ENCODE measurements at places on chromosomes 6 and 20. TPM values are rescaled to one million over a fixed set of nuclear protein-coding genes. Genes with fewer than 3 reads are reported as not detected.

PSMB8 gene
- total RNA-seq, result 154 TPM

MUCL3 gene
- 0.30 TPM for total RNA-seq

ZC3H12D gene
- 4.3 TPM for total RNA-seq

OR2H1 gene
- not detected for total RNA-seq

HLA-DOB gene
- total RNA-seq, result 0.58 TPM

ABHD16B gene
- total RNA-seq, result not detected

SRXN1 gene
- 20.8 TPM for total RNA-seq

TDRD6 gene
- 0.40 TPM for total RNA-seq

FILIP1 gene
- total RNA-seq, result 6.5 TPM

GPX5 gene
- not detected for total RNA-seq

DSP gene
- total RNA-seq, result 201 TPM

RBPJL gene
- not detected for total RNA-seq

SLC52A3 gene
- total RNA-seq, result 15.6 TPM

TCF21 gene
- total RNA-seq, result 4.4 TPM

DNA sequence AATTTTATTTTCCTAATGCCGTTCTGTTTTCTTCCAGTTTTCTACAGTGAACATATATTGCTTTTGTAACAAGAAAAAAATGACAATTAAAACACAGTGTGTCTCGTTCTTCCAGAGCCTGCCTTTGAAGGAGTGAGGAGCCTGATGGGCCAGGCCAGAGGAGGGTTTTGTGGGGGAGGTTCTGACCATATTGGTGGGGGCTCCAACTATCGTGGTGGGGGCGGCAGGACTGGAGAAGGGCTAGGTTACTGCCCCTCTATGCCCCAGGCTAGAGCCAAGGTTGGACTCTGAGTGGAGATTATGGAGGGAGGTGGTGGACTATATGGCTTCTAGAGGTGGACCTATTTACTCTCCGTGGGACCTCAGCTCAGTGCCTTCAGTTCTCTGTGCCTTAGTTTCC lies 24.0 kb downstream of the DLGAP4 start:
- DNase-seq, result no peak

DNA sequence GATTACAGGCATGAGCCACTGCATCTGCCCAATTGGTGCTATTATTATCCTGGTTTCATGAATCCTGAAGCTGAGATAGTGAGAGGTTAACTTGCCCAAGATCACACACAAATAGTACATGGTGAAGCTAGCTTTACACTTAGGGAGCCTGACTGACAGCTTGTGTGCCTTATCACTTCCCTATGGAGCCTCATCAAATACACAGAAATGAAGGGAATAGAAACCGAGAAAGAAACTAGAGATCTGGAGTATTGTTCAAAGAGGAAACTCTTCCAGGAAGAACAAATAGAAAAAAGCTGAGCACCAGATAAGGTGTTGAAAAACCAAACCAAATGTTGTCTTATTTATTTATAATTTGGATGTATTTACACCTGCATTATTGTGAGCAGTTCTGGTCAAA lies 155.0 kb upstream of the CITED2 start:
- DNase-seq, result no peak

- no peak for DNase-seq
Observed at GRCh38 chr6:3291346-3291745, 32.6 kb downstream of the PSMG4 start.

DNA sequence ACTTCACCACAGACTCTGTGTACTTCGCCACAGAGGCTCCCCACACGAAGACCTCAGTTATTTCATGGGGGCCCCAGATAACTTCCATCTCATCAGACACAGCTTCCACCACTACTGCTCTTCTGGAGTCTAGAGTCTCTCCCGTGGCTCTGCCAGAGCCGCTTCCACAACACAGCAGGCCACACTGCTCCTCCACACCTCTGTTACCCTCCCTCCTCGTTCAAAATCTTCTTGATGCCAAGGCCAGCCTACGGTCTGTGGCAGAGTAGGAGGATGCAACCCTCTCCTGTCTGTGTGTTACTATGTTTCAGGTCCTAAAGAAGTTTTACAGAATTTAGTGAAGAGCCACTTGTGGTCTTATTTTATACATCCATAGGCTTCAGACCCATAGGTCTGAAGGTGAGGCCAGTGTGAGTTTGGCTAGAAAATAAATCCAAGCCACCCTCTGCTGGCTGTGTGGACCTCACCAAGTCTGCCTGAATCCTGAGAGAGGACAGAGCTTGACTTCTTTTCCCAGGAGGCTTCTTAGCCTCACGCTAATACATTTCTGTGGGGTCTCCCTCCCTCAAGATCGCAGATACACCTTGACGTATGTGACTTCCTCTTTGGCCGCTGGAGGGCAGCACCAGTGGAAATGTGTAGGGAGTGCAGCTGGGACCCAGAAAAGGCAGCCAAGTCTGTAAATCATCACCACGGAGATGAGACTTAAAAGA lies 197.7 kb downstream of the FAXC start:
- DNase-seq, result peak; percentile 36

DNA sequence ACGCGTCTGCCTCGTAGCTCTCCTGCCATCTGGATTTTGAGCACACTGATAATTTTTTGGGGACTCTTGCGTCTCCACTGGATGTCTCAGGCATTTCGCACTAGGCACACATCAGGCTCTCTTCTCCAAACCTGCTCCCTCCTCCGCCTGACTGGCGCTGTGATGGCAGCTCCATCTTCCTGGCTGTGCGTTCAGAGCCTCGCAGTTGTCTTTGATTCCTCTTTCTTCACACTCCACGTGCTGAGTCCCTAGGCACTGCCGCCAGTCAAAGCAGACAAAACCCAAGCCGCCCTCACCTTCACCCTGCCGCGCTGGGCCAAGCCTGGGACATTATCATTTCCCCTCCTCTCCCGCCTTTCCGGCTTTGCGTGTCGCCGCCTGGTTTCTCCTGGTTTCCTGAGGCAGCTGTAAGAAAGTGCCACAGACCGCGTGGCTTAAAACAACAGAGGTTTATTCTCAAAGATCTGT lies 778 bp downstream of the PSMG4 start:
- DNase-seq, result peak; percentile 66

GRCh38 chr6:118299457-118299856 lies 248.6 kb upstream of the PLN start:
- no peak for DNase-seq

- DNase-seq, result no peak
Observed at GRCh38 chr6:11912420-11912819, 99.7 kb upstream of the HIVEP1 start.

DNA sequence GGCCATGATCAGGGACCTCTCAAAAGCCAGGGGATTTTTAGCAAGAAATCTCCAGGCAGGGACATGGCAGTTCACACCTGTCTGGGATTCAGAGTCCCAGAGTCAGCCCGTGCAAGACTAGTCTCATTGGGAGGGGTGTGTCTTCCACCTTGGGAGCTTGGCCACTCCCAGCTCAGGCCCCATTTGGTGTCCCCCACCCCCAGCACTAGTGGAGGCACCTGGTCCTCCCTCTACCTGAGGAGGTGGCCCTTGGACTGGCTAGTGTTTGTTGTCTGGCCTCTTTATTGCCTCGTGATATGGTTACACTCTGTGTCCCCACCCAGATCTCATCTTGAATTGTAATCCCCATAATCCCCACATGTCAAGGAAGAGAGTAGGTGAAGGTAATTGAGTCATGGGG lies 140.8 kb upstream of the PHACTR3 start:
- no peak for DNase-seq

DNA sequence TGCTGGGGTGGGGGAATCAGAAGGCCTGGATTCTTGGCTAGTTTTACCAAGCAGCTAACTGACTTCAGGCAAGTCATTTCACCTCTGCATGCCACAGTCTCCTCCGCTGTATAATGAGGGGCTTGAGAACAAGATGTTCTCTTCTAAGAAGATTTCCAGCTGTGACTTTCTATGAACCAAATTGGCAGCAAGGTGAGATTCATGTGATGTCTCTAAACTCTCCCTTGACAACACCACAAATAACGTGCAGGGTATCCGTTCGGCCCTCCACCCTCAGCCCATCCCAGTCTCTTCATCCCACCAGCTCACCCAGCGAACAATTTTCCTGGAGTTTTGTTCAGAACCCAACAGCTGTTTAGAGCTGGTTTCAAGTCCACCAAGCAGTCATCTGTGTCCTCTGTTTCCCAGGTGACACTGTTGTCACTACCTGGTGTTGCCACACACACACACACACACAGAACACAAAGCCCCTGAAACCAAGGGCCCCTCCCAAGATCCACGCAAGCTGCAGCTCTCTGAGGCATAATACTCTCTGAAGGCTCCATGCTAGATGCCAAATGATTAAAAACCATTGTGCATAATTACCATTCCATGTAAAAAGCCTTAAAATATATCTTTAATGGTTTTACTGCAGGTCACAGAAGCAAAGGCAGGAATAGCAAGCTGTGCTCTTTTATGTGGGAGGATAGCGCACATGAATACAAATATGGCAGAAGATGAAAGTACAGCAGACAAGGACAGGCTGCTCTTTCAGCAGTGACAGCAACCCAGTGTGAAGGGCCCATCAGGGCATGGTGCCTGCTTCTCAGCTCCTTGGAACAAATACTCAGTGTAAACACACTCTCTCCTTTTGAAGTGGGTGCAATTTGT lies 48.2 kb downstream of the ARHGAP18 start:
- DNase-seq, result no peak

- no peak for DNase-seq
Observed at GRCh38 chr6:157245436-157245835, 77.9 kb downstream of the TMEM242 start.

DNA sequence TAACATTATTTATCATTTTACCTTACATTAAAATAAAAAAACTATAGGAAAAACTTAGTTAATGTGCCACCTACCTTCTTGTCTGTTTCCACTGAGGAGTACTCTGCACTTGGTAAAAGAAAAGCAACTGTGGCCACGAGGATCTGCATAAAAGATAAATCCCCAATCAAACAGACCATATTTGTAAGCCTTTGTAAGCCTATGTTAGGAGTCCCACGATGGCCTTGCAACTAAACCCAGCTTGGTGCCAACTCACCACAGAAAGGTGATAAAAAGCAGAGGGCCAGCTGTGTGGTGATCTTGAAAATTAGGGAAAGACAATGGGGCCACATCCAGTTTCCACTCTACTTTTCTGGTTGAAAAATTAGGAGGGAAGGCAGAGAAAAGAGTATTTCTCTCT lies 156.9 kb downstream of the INSM1 start:
- no peak for DNase-seq

GRCh38 chr6:29726001-29726400 lies 2.8 kb downstream of the HLA-F start:
- DNase-seq, result no peak

DNA sequence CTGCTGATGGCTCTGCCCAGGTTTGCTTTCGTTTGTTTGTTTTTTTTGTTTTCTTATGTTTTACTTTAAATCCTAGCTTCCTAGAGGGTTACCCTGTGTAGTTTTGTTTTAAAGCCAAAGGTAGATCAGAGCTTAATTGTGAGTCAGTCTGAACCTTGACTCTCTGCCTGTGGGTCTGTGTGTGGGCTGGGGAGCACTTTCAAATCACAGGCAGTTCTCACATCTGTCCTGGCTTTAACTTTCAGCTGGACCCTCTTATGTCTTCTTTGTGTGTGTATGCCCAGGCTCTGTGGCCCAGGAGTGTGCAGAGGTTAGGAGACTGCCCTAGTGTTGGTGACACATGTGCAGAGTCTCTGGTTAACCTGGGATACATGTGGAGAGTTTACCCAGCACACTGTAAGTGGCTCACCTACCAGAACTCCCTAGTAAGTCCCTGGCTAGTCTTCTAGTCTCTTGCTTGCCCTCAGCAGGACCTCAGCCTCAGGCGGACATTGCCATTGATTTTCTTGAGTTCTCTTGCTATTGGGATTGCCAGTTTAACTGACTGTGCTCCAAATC lies 19.0 kb downstream of the HIVEP1 start:
- DNase-seq, result no peak

DNA sequence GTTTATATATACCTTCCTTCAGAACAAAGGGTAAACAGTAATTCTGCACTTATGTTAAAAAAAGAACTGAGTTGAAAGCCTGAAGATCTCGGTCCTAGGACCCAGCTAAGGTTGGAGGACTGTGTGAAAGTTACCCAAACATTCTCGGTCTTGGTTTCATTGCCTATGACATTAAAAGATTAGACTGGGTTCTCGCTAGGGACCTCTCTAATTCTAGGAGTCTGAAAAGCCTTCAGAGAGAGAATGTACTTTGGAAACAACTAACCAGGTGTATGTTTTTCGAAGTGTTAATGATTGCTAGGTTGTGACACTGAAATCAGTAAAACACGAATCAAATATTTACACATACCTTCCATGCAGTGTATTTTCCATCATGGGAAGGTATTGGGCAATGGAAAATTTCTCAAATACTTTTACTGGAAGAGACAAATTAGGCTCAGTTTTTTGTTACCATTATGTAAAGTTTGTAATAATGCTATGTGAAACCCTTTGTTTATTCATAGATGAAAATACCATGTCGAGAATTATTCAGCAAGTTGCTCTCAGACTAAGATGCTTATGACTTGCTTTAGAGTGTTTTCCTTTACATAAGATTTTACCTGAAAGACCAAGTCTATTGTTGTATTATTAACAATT lies 113.7 kb upstream of the LOC128125822 start:
- DNase-seq, result no peak

GRCh38 chr20:32033316-32033715 lies 18.7 kb upstream of the HCK start:
- DNase-seq, result no peak

GRCh38 chr6:10730254-10730653 lies 7.4 kb downstream of the TMEM14C start:
- DNase-seq, result no peak

- no peak for DNase-seq
Observed at GRCh38 chr20:63814891-63815614, 16.0 kb downstream of the ZBTB46 start.

- DNase-seq, result no peak
Observed at GRCh38 chr6:142756215-142756630, 188.8 kb downstream of the HIVEP2 start.

DNA sequence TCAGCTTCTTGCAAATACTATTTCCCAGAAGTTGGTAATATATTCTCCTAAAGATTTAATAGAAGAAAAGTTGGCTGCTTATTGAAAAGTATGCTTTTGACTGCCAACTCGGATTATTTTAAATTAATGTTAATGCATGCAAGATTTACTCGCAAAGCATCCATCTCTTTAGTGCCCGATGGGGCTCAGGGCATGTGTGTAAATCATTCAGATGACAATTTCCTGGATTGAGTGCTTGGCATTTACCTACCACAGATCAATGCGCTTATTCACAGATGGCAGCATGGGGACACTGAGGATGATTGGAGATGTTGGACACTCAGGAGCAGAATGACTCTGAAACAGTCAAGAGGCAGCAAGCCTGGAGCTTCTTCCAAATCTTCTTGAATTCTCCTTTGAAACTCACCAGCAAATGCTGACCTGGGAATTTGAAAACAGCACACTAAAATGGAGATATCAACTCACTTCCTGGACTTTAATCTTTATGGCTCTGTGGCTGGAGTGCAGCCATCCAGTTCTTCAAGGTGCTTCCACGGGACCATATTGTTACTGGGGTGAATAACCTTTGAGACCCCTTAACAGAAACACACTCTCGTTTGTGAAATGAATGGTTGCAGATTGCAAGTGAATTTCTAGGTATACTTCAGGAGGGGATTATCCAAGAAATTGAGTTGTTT lies 34.1 kb upstream of the TIAM2 start:
- peak; percentile 69 for DNase-seq
